Inflammatory macrophage treated with lipopolysaccharide for 4 hours (primary cell): ENCODE measurements at places on chromosomes 2 and 18.
A peak's percentile ranks its signal among the peaks of the same experiment; 100 is the strongest.

GRCh38 chr18:41226186-41226585 lies 728.8 kb upstream of the PIK3C3 start:
- DNase-seq, result no peak

DNA sequence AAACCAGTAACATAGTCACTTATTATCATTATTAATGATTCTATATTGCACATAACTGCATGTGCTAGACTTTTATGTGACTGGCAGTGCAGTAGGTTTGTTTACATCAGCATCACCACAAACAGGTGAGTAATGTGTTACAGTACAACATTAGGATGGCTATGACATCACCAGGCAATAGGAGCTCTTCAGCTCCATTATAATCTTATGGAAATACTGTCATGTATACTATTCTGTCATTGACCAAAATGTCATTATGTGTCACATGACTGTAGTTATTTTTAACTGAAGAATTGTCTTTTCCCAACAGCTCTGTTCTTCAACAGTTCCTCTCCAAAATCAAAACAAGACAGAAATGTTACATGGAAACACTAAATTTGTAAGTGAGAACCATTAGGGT lies 96.3 kb downstream of the C18orf54 start:
- DNase-seq, result no peak

DNA sequence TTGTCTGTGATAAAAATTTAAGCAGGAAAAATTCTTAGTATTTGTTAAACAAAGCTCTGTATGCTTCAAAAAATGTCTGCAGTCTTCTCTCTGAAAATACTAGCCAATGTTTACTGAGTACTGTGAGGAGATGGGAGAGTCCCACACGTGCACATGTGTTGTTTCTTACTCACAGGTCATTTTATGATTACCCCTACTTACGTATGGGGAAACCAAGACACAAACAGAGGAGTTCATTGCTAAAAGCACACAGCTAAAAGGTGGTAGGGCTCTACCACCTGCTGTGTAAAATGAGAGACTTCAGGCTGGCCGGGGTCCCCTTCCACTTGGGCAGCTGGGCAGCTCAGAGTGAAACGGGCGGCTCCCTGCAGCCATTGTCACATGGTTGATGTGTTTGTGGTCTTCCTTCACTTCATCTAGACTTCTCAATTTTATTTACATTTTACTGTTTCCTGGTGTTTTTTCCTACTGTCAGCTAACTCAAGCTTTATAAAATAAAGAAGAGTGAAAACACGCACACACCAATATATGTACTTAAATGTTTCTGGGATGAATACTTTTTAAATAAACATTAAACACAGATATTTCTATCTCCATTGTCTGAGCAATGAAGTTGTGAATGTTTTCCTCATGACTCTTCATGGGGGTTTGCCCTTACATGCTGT lies 71.2 kb downstream of the MBP start:
- DNase-seq, result no peak

- DNase-seq, result peak; percentile 66
Measured at GRCh38 chr2:171319164-171319810, 114.5 kb downstream of the METTL8 start.

DNA sequence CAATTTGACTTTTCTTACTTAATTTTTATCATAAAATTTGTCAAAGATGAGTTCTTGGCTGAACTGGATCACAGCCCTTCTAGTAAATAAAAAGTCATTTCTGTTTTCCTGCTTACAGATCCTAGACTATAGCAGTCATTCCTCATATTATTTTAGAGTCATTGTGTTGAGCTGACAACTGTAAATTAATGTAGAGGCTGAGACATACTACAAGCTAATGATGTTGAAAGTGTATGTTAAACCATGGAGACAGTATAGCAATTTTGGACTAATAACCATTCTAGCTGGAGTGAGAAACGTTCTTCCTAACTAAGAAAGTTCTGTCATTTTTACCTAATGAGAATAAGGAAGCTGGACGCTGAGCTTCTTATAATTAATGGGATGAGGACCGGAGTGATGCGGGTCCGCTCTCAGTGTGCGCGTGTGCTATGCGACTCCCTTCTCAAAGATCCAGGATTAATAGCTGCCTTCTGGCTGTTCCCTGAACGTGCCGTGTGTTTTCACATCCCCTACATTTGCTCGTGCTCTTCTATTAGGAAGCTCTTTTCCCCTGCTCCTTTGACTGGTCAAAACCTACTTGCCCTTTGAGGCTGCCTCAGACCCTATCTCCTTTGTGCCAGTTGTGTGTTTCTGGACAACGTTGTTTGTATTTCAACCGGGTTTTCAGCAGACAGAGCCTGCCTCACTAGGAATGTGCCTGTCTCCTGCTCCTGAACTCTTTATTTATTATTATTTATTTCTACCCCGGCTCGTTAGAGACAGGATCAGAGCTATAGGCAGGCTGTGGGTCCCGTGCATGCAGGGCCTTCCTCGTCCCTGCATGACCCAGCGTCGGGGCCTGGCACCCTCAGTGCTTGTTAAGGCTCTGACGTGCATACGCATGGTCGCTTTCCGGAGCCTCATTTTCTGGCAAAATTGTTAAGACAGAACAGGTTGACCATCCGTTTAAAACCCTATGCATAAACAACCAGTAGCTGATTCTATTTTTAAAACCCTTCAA lies 182.6 kb downstream of the DCDC2C start:
- DNase-seq, result no peak

- peak; percentile 15 for DNase-seq
Measured at GRCh38 chr2:80073134-80073561, 231.4 kb downstream of the LRRTM1 start.

- no peak for DNase-seq
Measured at GRCh38 chr2:205957452-205958154, 128.4 kb downstream of the INO80D start.

DNA sequence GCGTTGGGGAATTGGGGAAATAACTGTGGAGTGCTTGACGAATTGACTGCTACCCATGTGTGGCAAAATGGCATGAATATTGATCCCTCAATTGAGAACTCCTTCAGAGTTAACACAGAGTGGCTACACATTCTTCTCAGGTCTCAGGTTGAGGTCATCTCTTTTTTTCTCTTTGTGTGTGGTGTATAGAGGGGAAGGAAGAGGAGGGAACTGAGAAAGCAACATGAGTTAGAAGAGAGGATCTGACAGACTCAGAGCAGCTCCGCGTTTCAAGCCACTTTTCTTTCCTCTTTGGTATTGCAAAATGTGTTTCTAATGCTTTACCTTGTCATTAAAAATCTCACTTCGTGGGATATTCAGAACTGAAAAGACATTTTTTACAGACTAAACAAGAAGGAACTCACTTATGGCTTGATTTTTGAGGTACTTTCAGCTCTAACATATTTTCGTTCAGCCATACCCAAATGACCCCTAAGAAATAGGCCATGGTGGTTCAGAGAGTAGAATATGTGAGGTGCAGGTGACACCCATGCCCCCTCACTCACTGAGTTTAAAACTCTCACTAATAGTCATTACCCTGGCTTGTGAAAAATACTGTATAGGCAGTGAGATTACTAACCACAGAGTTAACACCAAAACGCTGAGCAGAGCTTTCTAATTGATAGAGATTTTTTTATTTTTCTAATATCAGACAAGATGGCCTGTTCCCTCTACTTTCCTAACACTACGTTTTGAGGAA lies 22.5 kb downstream of the STAT4 start:
- DNase-seq, result peak; percentile 42

DNA sequence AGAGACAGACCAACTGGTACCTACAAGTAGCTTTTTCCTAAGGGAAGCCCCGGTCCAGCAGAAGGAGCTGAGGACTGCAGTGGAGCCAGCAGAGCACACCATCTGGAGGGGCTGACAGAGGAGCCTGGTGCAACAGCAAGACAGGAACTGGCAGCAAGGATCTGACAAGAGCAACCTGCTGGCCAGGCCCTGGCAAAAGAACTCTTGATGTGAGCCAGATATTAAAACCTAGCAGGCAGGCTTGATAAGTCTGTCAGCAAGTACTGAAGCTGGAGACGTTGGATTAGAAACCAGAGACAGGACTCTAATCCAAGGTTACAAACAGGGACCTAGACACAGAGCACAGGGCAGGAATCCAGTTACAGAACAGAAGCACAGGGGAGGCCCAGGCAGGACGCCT lies 260.7 kb upstream of the MGAT5 start:
- no peak for DNase-seq
